ENCODE measurements at places on chromosomes 2 and 18.

GRCh38 chr18:78776151-78776550, 203.5 kb upstream of the SALL3 start:
- DNase-seq = no peak

- DNase-seq = no peak
Observed at GRCh38 chr2:241894681-241895426, 25.3 kb downstream of the RTP5 start.

- DNase-seq = no peak
Observed at GRCh38 chr2:210215120-210215519, 10.1 kb downstream of the ACADL start.

DNA sequence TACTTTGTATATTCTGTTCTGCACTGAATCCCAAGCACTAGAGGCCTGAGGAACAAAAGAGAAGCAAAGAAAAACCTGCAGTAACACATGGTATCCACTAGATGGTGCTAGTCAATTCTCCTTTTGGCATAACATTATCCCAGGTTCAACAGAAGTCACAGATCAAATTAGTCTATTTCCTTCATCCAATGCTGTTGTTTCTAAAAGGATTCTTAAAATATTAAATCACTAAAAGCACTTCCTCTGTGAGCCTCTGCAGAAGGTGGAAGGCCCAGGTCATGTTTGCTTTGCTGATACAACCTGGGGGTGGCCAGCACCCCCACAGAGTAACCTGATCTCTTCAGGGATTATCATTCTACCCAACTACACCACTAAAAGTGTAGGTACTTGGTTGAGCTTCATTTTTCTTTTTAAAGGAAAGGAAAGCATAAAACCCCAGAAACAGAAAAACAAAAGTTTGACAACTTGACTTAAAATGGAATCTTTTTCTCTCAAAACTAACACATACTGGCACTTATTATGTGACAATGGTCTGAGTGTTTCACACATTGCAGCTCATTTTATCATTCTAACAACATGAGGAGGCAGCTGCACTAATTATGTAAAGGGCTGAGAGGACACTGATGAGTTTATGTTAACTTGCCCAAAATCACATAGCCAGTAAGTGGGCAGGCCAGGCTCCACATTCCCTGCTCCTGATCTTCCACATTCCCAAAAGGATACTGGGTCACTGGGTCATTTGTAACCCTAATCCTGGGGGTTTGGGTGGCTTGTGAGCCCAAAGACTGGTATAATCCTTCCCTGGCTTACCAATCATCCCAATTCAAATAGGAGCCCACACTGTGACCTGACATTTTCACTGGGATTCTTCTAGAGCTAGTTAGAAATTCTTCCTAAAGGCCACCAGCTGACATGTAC, 66.8 kb upstream of the DNER start:
- DNase-seq = no peak

- DNase-seq = no peak
Observed at GRCh38 chr18:23146861-23147469, 11.7 kb downstream of the CABLES1 start.

DNA sequence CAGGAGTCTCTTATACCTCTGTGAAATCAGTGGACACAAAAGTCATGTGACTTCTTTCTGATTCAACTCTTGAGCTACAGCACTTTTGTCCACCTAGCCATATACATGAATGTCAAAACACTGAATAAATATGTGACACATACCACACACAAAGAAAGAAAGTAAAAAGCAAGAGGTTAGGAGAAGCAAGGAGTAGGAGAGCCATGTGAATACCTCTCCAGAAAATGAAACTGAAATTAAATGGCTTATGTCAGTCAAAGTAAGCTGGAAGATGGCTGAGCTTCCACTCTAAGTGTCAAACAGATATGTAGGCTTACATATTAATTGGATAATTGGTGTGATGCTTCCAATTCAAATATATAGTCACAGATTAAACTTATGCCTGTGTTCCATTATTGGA, 1050.5 kb downstream of the BCL11A start:
- DNase-seq = no peak

- DNase-seq = no peak
Observed at GRCh38 chr18:76850112-76850511, 27.8 kb downstream of the ZNF236 start.
